ENCODE measurements at places on chromosomes 5 and 9. TPM values are rescaled to one million over a fixed set of nuclear protein-coding genes. Genes with fewer than 3 reads are reported as not detected.

The GBGT1 gene
- total RNA-seq: 9.7 TPM

The GDNF gene
- total RNA-seq: 1.7 TPM

The UBTD2 gene
- total RNA-seq: 39.2 TPM

The MLANA gene
- total RNA-seq: not detected

The BNC2 gene
- 26.8 TPM for total RNA-seq

The ITGA2 gene
- total RNA-seq: 7.2 TPM

The PDZD2 gene
- total RNA-seq: 6.8 TPM

DNA sequence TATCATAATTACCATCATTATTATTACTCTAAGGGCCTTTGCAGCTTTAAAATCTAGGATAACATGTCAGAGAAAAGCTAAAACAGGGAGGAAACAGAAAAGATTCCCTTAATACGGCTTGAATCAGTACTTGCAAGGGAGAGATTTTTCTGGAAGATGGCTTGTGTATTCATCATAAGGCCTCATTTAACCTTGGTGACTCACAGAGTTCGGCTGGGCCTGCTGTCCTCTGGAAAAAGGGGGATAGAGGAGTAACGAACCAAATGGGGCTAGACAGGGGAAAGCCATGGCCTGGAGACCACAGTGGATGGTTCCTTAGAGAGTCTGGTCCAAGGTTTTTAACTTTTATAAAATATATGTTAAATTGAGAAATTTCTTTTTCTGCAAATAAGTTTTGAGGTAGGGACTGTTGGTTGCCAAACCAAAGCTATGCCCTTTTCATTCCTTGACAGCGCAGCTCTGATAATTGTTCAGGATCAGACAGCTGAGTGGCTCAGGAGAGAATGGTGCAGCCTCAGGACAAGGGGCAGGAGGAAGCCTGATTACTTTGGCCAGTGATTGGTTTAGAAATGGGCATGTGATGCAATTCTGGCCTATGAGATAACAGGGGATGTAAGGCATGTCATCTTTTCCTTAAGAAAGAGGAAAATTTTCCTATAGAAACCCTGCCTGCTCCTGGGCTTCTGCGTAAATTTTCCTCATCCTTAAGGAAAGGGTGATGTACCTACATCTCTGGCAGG, 25.6 kb upstream of the GSN start:
- DNase-seq: no peak

GRCh38 chr5:96885518-96886338, 9.4 kb downstream of the ERAP2 start:
- no peak for DNase-seq

- DNase-seq: no peak
Measured at GRCh38 chr5:39947657-39948056, 522.9 kb upstream of the DAB2 start.

- no peak for DNase-seq
Measured at GRCh38 chr9:83307066-83307724, 231.0 kb downstream of the FRMD3 start.

DNA sequence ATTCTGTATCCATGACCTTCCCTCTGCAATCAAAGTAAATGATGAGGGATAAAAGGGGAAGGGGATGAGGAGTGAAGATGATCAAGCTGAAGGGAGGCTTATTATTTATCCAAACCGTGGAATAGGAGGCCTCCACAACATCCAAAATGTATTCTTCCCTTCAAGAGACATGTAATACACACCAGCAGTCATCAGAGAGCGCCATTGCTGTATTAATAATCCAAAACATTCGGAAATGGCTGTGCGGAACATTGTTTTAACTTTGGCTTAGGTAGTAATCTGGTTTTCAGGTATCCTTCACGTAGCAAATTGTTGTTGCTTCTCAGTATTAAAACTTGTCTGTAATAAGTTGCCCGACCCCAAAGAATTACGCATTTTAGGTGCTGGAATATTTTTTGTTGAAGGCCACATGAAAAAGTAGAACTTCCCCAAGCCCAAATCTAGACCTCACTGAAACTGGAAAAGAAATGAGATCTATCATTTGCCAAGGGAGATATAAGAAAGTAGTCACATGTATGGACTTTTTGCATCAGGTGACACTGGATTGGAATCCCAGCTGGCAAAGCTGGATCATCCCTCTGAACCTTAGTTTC, 2.6 kb upstream of the BOD1 start:
- DNase-seq: no peak

DNA sequence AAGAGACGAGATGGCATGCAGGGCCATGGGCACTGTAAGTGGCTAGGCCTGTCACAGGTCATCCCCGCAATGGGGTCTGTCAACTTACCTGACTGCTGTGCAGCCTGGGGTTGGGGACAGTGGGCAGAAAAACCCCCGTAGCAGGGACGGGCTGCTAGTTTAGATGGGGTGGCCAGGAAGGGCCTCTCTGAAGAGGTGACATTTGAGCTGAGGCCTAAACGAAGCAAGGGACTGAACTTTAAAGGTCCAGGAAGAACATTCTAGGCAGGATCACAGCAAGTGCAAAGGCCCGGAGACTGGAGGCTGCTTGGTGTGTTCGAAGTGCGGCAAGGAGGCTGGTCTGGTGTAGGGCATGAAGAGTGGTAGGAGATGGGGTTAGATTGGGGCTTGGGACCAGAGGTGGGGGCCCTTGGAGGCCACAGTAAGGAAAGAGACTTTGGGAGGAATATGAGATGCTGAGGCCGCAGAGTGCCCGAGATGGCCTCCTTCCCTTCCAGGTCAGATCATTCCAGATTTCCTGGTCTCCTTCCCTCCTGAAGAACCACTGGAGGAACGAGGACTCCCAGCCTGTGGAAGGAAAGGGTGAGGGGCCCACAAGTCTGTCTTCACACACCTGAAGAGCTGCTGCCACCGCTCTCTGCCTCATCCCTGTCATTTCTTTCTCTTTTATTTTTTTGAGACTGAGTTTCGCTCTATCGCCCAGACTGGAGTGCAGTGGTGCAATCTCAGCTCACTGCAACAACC, 37.9 kb upstream of the SH3PXD2B start:
- DNase-seq: no peak

DNA sequence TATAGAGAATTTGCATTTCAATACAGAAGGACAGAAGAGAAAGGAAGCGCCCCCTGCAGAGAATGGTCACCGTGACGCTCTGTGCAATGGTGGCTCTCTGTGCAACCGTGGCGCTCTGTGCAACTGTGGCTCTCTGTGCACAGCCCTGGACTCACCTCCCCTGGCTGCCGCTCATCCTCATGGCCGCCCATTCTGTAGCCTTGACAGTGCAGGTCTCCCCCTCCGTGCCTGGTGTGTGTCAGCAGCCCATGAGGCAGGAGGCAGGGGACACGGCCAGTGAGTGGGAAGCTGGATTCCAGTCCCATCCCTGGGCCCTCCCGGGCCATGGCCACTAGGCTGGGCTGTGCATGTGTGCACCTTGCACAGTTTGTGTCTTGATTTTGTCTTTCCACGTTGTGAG, 12.0 kb downstream of the EXOC3 start:
- no peak for DNase-seq

DNA sequence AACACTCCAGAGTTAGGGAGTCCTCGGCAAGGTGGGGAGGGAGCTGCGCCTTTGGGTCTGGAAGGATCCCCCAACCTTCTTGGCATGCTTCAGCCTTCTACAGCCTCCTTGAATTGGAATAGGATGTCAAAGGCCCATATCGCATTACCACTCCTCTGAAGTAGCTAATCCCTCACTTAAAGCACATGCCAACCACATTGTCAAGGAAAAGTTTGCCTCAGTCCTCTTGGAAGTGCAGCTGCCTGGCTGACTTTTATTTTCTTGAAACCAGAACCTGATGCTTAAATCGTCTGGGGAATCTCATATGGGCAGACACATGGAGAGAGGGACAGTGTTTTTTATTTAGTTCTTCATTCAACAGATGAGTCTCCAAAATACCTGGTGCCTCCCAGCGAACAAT, 14.5 kb downstream of the CXCL14 start:
- DNase-seq: no peak

DNA sequence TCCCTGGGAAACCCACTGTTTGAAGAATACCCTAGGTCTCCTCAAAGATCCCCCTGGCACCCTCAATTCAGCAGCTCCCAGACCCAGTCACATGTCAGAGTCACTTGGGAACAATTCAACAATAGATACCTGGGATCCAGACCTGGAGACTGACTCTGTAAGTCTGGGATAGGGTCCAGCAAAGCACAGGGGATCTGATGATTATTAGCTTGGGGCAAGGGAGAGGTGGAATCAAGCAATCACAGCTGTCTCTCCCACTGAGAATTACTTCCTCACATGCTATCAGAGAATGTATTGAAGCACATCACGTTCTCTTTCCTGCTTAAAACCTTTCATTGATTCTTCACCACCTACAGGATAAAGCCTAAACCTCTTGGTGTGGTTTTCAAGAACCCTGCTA, 5.9 kb downstream of the FAM193B start:
- no peak for DNase-seq

- peak; percentile 47 for DNase-seq
Measured at GRCh38 chr5:180136630-180137381, 65.2 kb upstream of the RNF130 start.

GRCh38 chr9:10238087-10238486, 374.7 kb downstream of the PTPRD start:
- DNase-seq: no peak

GRCh38 chr9:100515578-100516494, 42.9 kb downstream of the TMEFF1 start:
- no peak for DNase-seq

DNA sequence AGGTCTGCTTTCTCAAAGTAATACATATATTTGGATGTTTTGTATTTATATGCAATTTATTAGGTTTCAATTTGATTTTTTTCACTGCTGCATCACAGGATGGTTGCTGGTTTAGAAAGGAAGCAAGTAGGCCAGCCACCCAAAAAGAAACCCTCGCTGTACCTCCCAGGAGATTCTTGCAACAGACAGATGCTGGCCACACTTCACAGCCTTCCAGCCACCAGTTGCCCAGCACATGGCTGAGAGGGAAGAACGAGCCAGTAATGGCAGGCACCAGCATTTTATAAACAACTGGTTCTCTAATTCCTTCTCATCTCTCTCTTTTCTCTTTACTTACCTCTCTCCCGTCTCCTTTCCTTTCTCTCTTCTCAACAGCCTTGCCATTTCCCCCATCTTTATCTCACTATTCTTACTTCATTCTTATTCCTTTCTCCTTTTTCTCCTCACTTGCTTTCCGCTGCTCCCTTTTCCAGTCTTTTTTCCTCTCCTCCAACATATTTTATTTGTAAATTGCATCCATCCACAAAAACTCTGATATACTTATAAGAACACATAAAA, 38.9 kb downstream of the EFNA5 start:
- DNase-seq: no peak

DNA sequence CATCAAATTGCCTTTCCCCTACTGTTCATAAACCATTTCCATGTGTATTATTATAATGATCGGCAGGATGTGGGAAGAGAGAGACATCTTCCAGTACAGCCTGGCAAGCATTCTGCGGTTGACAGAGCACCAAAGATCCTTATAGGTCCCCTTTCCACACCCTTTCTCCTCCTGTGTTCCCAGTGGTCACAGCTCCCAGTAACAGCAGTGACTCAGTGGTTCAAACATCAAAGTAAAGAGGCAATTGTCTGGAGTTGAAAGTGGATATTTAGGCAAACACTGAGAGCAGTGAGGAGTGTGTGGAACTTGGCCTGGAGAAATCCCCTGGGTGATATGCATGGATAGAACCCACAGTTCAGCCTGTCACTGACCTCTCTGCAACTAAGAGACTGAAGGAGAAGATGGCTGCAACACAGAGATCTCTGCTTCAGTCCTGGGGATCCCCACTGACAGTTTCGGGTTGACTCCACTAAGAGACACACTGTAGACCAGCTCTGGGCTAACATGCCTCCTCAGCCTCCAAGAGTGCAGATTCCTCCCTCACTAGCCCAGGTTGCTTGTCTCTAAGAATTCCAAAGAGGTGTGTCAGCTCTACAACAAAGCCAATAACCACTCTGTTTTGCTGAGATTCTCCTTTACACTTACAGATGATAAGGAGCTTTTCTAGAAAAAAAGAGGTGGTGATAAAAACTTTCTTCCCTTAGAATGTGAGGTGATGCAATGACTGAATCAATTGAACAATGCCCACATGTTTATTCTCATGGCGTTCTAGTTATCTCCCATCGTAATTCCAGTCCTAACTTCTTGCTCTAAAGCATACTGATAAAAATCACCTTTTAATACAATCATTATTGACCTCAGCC, 94.4 kb upstream of the IL6ST start:
- no peak for DNase-seq

DNA sequence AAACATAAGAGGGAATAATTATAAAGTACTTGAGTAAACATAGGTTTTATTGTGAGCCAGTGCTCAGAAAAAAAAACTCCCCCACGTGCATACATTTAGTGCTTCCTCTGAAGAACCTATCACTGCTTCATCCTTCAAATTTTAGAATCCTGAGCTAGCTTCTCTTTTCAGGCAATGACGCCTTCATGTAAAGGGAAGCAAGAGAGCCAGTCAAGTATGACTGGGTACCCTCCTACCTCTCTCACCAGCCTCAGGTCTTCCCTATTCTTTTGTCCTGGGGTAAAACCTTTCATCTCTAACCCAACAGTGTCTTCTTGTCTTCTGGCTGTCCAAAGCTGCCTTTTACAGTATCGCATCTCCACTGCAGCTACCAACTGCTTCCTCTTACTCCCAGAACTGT, 32.0 kb downstream of the PLPP1 start:
- no peak for DNase-seq

All from H1 (cell line).